ENCODE measurements at places on chromosomes 2 and 18. TPM values are rescaled to one million over a fixed set of nuclear protein-coding genes. Genes with fewer than 3 reads are reported as not detected.

Gene MAP3K20
- total RNA-seq: 67.0 TPM

Gene CRIM1
- 187 TPM for total RNA-seq

Gene REG1B
- total RNA-seq: not detected

- DNase-seq: no peak
Observed at GRCh38 chr2:38353402-38353801, 23.7 kb downstream of the ATL2 start.

- DNase-seq: no peak
Observed at GRCh38 chr2:15081356-15081755, 448.8 kb downstream of the LRATD1 start.

GRCh38 chr2:186017278-186017677 lies 278.7 kb downstream of the FSIP2 start:
- DNase-seq: no peak
